A549 treated with RU486 at 1 μM for 4 hours (cell line): ENCODE measurements at places on chromosomes 7 and 10. TPM values are rescaled to one million over a fixed set of nuclear protein-coding genes. Genes with fewer than 3 reads are reported as not detected.

The LRRC4 gene
- not detected in 5 replicates for total RNA-seq

The RBAK gene
- 2.8 to 6.7 TPM (median 6.3 TPM) in 5 replicates for total RNA-seq

The HOXA9 gene
- 0.49 to 0.76 TPM (median 0.58 TPM) in 5 replicates for total RNA-seq

The HOXA13 gene
- 0.97 to 2.2 TPM (median 2.0 TPM) in 5 replicates for total RNA-seq

The SPDYE2 gene
- not detected in 5 replicates for total RNA-seq
